IMR-90 (cell line): ENCODE measurements at places on chromosomes 12 and 14. TPM values are rescaled to one million over a fixed set of nuclear protein-coding genes. Genes with fewer than 3 reads are reported as not detected.

KRT1 gene
- polyA plus RNA-seq: not detected in 2 replicates

DNA sequence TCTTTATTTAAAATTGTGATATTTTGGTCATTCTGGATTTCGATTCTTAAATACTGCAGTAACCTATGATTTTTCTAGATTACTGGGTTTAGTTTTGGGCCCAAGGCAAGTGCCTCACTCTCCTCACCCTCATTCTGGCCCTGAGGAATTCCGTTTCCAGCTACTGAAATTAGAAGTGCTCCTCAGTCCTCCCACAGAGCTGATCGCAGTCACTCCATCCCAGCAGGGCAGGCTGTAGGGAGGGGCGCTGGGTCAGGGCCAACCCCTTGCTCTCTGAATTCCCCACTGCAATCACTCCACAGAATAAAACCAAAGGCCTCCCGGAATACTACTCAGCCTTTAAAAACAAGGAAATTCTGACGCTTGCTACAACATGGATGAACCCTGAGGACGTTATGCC lies 66.5 kb upstream of the DIO3 start:
- no peak for DNase-seq

- peak; percentile 50 for DNase-seq
Observed at GRCh38 chr12:51997136-51997535, 9.6 kb upstream of the TAMALIN start.

DNA sequence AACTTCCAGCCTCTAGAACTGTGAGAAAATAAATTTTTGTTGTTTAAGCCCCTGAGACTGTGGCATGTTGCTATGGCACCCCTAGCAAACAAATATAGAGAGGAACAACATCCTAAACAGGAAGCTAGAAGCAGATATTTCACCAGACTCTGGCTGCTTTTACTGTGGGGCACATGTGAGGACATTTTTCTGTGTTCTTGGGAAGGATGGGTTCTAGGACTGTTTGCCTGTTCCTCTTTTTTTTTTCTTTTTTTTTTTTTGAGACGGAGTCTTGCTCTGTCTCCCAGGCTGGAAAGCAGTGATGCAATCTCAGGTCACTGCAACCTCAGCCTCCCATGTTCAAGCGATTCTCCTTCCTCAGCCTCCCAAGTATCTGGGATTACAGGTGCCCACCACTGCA lies 4.2 kb upstream of the HRK start:
- DNase-seq: no peak

OAS1 gene
- not detected in 2 replicates for polyA plus RNA-seq

FAM222A gene
- 0.32 and 0.43 TPM in 2 replicates for polyA plus RNA-seq

DNA sequence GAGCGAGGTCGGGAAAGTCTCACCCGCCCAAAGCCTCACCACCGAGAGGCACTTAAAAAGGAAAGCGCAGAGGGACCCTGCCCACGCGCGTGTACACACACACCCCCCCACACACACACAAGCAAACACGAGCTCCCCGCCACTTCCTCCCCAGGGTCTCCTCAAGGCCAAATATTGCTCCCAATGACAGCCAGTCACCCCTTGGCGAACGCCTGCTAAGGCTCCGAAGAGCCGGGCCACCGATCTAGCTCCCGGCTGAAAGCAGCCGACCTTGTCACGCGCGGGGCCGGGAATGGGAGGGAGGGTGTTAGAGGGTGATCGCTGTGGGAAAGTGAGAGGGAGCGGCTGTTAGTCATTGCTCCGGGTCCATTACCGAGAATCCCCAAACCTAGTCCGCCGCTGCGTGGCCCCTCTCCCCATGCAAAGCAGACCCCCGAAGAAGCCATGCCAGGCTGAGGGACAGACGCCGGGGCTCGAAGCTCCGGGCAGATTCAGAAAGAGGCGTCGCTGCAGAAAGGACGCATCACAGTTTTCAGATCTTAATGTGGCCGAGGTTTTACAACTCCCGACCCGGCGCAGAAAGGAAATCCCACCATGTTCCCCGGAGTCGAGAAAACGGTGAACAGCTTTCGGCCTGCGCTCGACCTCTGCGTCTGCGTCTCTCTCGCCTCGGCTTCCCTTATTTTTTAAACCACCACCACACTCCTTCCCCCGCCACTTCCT lies 2.6 kb downstream of the BMP4 start:
- peak; percentile 29 for DNase-seq

GRCh38 chr14:21498540-21499526 lies 12.3 kb downstream of the METTL3 start:
- peak; percentile 73 for DNase-seq
